ENCODE measurements at places on chromosomes 1 and 21.
A peak's percentile ranks its signal among the peaks of the same experiment; 100 is the strongest.

DNA sequence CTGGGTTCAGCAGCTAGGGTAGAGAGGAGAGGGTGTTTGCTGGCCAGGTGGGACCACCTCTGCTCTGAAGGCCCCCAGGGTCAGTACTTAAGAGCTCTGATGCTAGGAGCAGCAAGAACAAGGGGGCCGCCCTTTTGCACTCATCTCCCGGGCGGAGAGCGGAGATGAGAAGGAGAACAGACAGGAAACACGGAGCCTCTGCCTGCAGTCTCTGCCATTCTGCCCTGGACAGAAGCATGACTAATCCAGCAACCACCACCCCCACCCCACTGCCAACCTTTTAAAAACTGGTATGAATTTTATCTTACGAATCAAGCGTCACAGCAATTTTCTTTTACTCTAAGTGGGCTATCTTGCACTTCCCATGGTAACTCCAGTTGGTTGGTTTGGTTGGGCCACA, 34.5 kb downstream of the PARP1 start:
- no peak for DNase-seq

DNA sequence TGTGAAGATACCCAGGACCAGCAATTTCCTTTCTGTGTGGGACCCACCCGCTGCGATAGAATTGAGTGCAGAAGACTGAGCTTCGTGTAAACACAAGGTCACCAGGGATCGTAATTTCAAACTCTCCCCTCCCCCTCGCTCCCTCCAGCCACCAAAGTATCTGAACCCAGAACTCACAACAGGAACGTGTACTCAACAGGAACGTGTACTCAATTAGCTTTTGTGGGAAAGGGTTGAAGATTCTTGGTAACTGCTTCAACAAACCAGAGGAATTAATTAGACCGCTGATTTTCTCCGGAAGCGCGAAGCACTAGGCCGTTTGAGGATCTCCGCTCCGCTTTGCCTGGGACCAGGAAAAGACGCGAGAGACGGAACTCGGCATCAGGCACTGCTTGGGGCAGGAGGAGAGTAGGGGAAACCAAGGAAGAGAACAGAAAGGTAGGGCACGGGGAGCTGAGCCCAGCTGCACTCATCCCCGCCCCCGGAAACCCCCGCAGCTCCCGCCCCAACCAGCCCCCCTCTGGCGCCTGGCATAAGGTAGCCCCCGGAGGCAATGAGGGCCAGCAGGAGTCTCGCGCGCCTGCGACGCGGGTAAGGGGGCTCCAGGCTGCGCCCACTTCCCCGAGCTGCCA, 453 bp downstream of the DRAM2 start:
- peak; percentile 79 for DNase-seq

DNA sequence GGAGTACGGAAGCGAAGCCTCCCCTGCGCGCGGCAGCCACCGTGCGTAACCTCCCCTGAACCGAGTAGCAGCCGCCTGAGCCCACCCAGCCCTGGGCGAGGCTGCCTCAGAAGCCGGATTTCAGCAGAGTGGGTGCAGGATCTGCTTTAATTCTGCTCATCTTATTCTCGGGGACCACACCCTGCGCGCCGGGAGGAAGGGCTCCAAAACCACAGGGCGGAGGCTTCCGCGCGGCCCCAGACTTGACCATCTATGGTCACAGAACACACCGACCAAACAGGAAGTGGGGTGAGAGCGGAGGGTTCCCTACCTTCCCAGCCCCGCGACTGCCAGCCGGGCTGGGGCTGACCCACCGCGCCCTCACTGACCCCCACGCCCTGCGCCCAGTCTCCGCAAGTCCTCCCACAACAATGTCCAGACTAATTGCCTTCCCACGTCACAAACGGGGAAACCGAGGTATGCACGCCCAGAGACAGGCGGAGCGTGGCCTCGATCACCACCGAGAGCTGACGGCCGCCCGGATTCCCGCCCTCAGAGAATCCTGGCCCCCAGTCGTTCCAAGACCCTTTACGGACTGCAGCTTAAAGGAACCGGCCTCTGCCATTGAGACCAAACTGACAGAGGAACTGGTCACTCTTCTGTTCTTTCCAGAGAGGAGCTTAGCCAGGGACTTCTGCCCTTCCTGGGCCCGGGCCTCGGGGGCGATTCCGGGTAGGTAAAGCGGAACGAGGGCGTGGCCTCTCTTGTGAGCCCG, 595 bp upstream of the CAP1 start:
- DNase-seq, result peak; percentile 85

DNA sequence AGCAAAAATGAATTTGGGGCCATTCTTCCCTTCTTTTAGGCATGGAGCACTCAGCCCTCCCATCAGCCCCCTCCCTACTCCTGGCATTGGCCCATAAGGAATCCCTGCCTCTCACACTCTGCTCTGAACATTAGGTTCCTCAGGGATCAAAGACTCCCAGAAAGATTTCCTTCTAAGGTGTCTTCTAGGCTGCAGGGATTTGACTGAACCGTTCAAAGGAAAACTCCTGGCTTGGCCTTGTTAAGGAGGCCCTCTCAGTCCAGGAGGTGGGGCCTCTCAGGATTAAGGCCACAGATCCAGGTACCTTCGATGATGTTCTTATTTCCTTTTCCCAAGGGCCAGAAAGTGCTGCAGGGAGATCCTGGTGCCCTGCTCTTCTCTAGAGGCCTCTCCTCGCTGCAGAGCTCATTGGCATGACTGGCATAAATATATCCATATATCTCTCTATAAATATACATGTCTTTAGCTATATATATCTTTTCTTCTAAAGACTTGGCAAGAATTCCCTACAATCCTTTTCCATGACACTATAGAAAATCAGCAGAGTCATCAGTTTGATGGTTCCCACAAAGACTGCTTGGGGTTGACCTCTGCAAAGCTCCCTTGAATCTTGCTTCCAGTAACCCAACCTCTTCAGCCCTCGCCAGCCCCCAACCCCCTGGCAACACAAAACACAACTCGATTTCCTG, 59.1 kb downstream of the PLXNA2 start:
- peak; percentile 56 for DNase-seq

DNA sequence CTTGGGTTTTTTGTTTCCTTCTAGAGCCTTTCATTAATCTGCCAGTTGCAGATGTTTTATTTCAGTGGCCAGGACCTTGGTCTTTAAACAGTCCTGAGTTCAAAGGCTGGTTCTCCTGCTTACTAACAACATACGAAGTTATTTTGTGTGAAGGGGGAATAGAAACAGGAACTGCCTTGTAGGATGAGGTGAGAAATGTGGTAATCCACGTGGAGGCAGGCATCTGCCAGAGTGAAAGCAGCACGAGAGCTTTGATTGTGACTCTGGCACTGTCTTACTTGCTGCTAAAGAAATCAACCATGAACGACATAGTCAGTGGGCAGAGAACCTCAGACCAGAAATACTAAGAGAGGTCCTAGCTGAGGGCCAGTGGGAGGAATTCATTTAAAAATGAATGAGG, 30.4 kb downstream of the TMEM63A start:
- no peak for DNase-seq

GRCh38 chr1:68210027-68210426, 22.3 kb downstream of the WLS start:
- no peak for DNase-seq

GRCh38 chr1:170009551-170009950, 64.9 kb downstream of the KIFAP3 start:
- no peak for DNase-seq

GRCh38 chr1:69967245-69967766, 238.1 kb downstream of the LRRC40 start:
- DNase-seq, result peak; percentile 25

- no peak for DNase-seq
Observed at GRCh38 chr1:112605633-112606327, 13.2 kb downstream of the ST7L start.

DNA sequence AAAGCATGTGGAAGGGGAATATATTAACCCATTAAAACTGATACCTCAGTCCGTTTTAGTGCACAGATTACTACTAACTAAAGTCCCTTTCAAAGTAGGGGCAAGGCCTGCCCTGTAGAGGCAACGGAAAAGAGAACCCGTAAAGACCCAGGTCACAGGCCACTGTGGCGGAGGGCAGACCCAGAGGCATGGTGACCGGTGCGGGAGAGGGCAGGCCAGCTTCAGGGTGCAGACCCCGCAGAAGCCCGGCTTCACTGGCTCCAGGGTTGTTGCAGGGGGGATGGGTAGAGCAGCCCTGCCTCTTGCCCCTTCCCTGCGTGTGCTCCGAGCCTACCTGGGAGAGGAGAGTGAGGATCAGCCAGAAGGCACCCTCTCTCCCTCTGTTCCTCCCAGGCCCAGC, 17.7 kb downstream of the CNTN2 start:
- DNase-seq, result no peak

DNA sequence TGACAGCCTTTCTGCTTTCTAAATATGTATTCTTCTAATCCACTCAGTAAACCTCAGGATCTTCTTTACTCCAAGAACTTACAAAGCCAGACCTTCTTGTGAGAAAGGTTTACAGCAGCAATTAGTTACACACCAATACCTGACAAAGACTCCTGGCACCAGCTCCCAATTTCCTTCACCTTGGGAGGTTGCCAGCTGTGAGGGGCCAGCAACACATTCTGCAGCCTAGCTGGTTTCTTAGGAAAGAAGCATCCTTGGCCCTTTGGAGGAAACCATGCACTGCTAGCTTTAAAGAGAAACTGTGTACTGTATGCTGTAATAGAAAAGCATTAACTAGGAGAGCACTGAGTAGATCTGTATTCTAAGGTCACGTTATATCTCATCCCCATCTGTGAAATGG, 10.8 kb downstream of the FYB2 start:
- no peak for DNase-seq

- no peak for DNase-seq
Observed at GRCh38 chr1:36735939-36736730, 253.4 kb upstream of the CSF3R start.
